Tibial nerve (tissue), 4 donors: ENCODE measurements at places on chromosomes 4 and X.
A peak's percentile ranks its signal among the peaks of the same experiment; 100 is the strongest.

DNA sequence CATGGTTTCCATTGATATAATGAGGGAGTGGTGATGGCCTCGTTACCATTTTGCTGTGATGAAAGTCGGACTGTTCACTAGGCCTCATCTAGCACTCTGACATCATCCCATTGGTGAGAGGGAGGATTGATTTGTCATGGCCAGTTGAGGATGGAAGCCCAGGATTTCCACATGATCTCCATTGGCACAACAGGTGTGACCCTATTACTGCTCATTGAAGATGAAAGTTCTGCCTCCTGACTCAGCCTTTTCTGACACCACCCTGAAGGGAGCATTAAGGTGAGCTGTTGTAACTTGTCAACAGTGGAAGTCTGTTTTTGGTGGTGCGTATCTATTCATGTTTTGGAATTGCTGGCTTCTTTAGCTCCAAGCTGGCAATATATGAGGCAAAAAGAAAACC is 144.2 kb downstream of the PABPC4L start:
- no peak for DNase-seq

- DNase-seq, result no peak
Measured at GRCh38 chr4:10456260-10456594, 999 bp downstream of the ZNF518B start.

- peak; percentile 74 for DNase-seq
Measured at GRCh38 chr4:8247047-8247930, 22.3 kb upstream of the HTRA3 start.

DNA sequence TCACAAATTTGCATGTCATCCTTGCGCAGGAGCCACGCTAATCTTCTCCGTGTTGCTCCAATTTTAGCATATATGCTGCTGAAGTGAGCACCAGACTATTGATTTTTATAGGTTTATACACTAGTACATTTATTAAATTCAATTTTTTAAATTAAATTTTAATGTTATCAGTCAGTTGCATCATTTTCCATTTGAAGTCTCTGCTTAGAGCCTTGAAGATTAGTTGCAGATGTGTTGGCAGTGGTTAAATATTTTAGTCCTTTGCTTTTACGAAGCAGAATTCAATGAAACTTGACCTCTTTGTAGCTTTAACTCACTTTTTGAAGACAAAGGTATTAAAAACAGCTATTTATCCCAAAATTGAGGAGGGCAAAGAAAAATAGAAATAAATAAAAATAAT is 16.5 kb downstream of the TRAPPC11 start:
- DNase-seq, result no peak

DNA sequence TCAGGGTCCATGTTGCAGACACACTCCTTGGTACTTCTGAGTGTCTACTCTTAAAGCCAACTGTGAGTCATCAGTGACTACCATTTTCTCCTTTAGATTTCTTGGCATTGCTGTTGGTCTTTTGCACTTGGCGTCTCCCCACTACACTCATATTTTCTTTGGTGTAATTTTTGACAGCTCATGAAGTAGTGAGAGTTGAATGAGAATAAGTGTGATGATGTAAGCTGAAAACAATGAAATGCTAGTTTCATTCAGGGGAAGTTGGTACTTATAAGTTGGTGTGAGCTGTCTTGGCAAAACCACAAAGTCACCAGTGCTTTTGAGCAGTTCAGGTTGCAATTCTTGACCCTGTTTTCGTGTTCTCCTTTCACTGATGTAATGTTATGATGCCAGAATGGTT is 142.9 kb upstream of the ARX start:
- no peak for DNase-seq

GRCh38 chrX:70332600-70332999 is 42.7 kb downstream of the KIF4A start:
- DNase-seq, result no peak

DNA sequence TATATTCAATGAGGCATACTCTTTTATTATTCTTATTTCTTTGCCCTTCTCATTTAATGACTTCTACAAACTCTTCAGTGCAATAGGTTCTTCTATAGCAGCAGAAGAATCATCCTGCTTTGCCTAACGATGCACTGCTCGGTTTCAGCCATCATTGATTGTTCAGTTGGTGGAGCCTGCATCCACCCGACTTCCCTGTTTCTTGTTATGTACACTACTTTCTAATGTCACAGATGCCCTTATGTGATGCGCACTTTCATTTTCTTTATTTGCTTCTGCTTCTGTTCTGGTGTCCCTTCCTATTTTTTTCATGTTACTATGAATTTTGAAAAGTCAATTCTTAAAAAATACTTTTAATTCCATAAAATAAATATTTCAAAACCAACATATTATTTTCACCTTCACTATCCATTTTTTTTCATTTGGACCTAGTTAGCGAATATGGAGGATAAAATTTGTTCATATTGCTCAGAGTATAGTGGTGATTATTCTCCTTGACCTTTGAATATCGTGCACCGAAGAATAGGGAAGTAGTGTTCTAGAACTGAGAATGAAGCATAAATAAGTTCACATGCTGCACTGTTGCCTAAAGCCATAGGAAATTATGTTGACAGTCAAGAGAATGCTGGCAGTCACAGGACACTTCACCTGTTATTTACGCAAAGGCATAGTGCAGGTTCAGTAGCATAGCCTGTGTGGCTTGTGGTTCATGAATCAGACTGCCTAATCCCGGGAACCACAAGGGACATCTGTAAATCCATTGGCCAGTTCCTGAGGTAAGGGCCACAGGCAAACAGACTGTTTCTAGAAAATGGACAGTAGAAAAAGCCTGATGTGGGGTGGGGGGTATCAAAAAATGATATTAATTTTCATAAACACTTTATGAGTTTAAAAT is 21.3 kb upstream of the SFRP2 start:
- no peak for DNase-seq

GRCh38 chr4:101419336-101420135 is 72.2 kb upstream of the PPP3CA start:
- DNase-seq, result no peak

GRCh38 chr4:64497491-64497890 is 88.2 kb upstream of the TECRL start:
- DNase-seq, result no peak

GRCh38 chrX:65671966-65672365 is 4.5 kb downstream of the MSN start:
- DNase-seq, result no peak

DNA sequence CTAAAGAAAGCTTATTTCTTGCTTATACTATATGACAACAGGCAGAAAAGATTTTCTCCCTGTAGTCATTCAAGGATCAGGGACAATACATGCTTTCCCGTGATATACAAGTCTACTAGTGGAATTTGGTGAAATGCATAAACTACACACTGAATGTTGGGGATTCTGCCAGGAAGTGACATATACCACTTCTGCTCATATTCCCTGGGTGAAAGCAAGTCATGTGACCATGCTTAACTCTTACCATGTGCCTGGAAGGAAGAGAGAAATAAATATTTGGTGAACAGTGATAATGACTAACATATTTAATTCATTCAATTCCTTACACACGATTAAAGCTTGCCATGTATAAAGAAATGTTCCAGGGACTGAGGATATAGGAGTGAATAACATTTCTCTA is 534.6 kb downstream of the PPARGC1A start:
- DNase-seq, result no peak

- DNase-seq, result no peak
Measured at GRCh38 chr4:8090312-8090711, 68.3 kb downstream of the ABLIM2 start.

- no peak for DNase-seq
Measured at GRCh38 chr4:146398896-146399445, 122.8 kb downstream of the SLC10A7 start.

DNA sequence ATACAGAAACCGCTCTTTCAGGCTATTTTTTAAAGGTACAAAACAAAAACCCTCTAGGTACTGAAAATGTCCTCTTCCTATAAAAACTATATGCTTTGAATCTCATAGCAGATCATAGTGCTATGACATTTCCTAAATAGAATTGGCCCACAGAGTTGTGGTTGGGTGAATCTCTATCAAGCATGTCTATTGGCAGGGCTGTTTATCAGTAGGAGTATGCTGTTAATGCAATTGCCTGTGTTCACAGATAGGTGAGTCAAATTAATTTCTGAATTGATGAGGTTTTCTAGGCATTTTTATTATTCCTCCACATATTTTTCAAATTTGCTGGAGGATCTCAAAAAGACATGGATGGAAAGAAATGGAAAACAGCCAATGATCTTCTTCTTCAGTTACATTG is 73.9 kb downstream of the QRFPR start:
- no peak for DNase-seq

GRCh38 chr4:112277705-112278448 is 7.8 kb downstream of the TIFA start:
- no peak for DNase-seq

- no peak for DNase-seq
Measured at GRCh38 chr4:122689972-122690371, 42.5 kb upstream of the BBS12 start.

- no peak for DNase-seq
Measured at GRCh38 chr4:138301536-138301935, 59.4 kb upstream of the SLC7A11 start.

- no peak for DNase-seq
Measured at GRCh38 chr4:116397291-116397690, 688.1 kb downstream of the TRAM1L1 start.

GRCh38 chr4:183107891-183108459 is 8.9 kb downstream of the WWC2 start:
- DNase-seq, result no peak

DNA sequence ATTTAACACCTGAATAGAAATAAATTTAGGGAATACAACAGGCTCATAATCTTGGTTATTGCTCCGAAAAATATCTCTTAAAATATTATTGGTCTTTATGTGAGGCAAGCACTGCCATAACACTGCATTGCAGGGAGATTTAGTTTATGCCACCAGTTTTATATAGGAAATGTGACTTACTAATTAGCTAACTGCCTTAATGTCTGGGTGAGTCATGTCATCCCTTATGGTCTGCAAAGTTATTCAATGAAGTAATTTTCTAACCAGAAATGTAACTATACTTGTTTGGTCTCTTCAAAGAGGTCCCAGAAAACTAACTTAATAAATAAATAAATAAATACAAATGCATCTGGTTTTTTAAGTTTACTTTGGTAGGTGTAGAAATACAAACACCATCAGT is 597.2 kb downstream of the GALNTL6 start:
- DNase-seq, result no peak

GRCh38 chr4:151407466-151408379 is 1.3 kb upstream of the FHIP1A start:
- no peak for DNase-seq

GRCh38 chrX:66039944-66040343 is at the start of gene VSIG4:
TSS of gene VSIG4 (minus strand) at chrX:66040080. CDS start at chrX:66039998, 82 bp downstream.
- DNase-seq, result peak; percentile 13
